CD4-positive, alpha-beta T cell treated with Interleukin-6 for 4 hours (primary cell): ENCODE measurements at places on chromosomes 7 and 10.

DNA sequence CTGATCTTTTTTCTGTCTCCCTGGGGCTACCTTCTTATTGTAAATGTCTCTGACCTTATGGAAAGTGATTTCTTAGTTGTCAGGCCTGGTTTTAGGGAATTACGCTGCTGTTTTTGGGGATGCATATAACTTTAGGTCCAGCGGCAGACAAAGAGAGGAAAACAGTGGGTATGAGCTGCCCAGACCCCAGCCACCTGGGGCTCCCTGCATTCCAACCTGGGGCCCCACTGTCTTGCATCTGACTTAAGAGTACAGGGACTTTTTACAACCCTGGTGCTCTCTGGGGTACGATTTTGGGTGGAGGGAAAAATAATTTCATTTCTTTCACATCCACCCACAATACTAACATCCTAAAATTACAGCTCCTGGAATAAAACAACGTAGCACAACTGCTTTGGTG, 119.4 kb downstream of the PRPF18 start:
- DNase-seq: no peak

- no peak for DNase-seq
These were observed 39.0 kb downstream of the VSTM4 start for GRCh38 chr10:49076319-49076718.

DNA sequence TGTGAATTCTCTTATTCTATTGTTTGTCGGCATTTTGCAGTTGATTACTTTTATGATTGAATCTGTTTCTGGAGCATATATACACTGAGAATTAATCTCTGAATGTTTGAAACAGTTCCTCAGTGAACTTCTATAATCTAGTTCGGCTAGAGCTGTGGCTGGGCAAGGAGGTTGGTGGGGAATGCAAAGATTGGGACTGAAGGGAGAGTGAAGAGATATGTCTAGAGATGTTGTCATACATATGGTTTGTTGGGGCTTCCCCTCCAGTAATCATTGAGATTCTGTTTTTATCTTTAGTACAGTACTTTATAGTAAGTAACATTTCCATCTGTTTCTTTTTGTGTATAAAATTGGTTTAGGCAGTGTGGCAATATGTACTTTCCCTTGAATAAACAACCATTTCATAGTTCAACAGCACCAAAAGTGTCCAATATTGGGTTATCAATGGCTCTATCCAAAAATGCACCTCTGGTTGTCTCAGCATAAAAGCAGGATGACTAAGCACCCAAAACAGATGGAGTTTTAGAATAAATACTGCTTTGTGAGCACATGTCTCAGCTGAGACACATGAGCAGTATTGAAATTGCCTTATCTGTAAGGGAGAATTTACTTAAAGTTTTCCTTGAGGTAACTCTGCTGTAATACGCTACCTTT, 36.7 kb downstream of the WAC start:
- DNase-seq: no peak

- DNase-seq: no peak
These were observed 506 bp downstream of the CTTNBP2 start for GRCh38 chr7:117872561-117873309.

DNA sequence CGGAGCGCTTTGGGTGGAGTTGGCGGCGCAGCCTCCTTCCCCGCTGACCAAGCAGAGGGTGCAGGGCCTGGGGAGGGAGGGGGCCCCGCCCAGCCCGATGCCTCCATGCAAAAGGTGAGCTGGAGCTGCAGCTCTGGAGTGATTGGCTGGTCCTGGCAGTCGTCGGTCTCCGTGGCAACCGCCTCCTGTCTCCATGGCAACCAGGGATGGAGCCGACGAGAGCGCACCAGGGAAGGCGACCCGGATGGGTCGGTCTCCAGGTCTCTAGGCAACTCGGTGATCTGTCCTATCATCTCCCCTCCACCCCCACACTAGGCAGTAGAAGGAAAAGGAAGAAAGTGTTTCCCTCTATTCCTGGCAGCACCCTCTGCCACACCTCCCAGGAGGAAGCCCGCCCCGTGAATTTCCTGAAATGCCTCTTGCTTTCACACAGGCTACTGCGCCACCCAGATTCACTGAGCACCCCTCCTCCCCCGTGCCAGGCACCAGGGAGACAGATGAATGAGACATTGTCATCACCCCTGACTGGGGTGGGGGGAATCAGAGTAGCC, 647 bp upstream of the NACAD start:
- peak; percentile 58 for DNase-seq

GRCh38 chr10:132626761-132627665, 89.4 kb downstream of the INPP5A start:
- DNase-seq: no peak

DNA sequence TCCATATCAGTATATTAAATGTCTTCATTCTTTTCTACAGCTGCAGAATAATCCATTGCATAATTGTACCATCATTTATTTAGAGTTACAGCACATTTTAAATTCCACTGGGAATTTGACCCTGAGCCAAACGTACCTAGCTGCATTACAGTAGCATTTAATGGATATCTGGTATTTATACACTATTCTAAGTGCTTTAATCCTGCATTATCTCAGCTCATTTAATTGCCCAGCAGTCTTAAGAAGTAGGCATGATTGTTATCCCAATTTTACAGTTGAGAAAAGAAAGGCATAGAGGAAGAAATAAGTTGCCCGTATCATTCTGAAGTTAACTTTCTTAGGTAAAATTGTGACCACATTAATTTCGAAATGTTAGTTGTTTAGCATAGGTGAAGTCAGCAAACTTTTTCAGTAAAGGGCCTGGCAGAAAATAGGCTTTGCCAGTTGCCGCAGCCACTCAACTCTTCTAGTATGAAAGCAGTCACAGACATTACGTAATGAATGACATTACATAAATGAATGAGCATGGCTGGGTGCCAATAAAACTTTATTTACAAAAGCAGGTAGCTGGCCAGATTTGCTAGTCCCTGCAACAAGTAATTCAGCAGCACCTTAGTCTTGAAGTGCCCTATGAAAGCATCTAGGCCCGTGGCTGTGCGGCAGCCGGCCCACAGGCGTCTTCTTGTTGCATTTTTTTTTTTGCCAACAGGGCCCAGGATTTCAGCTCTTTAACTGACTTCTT, 30.0 kb downstream of the GUSB start:
- no peak for DNase-seq

DNA sequence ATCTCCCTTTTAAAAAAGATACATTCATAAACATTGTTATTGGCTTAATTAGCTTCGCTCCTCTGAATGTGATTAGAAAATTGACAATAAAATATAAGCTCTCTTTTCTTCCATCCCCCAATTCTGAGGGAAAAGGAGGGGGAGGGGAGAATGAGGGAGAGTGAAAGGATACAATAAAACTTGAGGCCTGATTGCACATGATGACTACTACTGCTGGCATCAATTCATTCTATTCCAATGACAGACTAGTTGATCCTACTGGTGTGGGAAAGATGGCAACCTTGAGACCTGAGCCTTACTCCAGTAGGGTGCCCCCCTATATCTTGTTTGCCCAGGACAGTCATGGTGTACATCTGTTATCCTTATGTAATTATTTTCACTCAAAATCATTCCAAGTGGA, 4.5 kb upstream of the IQUB start:
- no peak for DNase-seq

DNA sequence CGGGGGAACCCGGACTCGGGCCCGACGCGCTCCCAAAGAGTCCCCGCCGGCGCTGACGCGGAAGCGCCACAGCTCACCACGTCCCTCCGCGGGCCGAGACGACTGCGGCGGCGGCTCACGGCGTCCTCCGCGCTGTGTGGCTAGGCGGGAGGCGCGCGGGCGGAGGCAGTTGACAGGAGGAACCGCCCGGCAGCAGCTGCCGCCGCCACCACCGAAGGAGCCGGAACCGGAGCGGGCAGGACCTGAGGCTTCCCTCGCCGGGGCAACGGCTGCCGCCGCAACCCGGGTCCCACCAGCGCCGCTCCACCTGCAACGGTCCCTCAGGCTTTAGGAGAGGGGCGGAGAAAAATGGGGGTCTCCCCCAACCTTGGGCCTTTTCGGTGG, 334 bp downstream of the ZNF800 start:
- DNase-seq: peak; percentile 67
